ENCODE measurements at places on chromosomes 7 and 10.

- DNase-seq: peak; percentile 47
Observed at GRCh38 chr7:15602236-15602635, 40.4 kb upstream of the AGMO start.

DNA sequence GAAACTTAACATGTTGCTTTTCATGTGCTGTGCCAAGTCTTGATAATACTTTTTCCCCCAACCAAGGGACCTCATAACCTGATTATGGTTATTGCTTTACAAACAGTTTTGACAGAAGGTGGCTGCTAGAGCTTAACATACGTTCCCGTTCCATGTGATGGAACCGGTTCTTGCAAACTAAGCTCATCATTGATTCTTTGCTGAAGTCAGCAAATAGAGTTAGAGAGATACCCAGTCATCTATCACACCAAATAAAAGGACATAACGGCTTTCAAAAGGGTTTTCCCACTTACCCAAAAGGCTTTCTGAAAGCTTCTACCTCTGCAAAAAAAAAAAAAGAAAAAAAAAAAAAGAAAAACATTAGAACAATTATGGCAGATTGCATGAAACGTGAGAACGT lies 230.3 kb upstream of the MDFIC start:
- DNase-seq: no peak

DNA sequence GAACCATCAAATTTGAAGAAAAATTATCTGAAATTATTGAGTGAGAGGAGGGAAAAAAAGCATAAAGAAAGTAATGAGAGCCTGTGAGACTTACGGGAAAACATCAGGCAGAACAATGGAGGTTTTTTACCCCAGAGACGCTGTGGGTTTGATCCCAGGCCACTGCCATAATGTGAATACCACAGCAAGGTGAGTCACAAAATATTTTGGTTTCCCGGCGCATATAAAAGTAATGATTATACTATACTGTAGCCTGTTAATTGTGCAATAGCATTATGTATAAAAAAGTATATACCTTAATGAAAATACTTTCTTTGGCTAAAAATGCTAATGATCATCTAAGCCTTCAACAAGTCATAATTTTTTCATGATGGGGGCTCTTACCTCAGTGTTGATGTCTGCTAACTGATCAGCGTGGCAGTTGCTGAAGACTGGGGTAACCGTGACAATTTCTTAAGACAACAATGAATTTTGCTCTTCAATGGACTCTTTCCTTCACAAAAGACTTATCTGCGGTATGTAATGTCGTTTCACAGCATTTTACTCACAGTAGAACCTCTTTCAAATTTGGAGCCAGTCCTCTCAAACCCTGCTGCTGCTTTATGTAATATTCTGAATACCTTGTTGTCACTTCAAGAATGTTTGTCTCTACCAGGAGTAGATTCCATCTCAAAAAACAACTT lies 97.0 kb upstream of the FAM20C start:
- no peak for DNase-seq

GRCh38 chr7:153413540-153414287 lies 638.5 kb upstream of the DPP6 start:
- DNase-seq: no peak

DNA sequence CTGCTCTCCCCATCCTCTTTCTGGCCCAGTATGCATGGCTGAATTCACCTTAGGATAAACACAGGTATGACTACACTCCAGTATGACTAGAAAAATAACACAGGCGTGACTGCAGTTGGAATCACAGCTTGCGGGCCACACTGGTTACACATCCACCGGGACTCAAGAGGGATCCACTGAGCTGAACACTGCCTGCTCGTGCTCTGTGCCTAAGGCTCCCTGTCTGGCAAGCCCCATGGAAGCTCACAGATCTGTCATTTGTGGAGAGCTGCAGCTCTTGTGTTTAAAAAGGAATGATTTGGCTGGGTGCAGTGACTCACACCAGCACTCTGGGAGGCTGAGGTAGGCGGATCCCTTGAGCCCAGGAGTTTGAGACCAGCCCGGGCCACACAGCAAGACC lies 26.8 kb downstream of the VOPP1 start:
- no peak for DNase-seq

DNA sequence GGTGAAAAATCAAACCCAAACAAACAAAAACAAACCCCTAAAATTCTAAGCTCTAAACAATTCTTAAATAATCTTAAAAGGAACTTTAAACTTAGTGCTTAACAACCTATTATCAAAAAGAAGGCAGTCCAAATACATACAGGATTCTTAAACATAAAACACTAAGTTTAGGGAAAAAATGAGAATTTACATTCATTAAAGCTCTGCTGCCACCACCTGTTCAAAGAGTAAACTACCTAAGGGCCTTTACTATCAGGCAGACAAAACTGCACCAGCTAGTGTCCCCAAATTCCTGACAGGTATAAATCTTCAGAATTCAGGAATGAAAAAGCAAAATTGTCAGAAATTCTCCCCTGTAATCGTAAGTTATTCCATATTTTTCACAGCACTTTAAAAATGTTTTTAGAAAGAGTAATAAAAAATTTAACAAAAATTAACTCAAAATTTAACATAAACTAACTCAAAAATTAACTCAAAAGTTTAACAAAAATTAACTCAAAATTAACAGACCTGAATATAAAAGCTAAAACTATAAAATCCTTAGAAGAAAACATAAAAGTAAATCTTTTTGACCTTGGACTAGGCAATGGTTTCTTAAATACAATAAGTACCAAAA lies 55.1 kb downstream of the PDZD8 start:
- no peak for DNase-seq

DNA sequence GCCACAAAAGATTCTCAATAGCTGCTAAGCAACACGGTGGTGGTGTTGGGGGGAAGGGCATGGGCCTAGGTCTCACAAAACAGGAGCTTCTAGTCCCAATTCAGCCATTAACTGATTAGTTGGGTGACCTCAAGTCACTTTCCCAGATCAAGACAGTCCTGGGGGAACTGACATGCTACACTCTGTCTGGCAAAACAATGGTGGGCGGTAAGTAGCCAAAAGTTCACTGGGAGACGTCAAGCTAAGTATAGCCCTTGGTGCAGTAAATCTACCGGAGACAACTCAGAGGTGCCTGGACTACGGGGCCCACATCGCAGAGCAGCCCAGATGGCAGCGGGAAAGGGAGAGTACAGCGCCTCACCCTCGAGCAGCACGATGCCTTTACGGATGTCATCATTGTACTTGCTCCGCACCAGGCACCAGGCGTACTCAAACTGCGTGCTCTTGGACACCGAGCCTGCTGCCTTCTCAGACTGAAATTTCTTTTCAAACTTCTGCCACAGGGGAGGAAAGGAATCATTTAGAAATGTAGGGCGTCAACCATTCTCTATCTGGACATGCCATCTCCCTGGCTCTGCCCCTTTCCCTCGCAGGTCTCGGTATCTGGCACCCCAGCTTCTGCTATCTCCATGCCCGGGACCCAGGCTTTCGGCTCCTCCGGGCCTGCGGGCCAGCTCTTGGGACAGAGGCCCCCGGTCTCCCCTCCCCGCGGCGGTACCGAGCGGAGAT lies 1.1 kb downstream of the FIS1 start:
- DNase-seq: no peak

DNA sequence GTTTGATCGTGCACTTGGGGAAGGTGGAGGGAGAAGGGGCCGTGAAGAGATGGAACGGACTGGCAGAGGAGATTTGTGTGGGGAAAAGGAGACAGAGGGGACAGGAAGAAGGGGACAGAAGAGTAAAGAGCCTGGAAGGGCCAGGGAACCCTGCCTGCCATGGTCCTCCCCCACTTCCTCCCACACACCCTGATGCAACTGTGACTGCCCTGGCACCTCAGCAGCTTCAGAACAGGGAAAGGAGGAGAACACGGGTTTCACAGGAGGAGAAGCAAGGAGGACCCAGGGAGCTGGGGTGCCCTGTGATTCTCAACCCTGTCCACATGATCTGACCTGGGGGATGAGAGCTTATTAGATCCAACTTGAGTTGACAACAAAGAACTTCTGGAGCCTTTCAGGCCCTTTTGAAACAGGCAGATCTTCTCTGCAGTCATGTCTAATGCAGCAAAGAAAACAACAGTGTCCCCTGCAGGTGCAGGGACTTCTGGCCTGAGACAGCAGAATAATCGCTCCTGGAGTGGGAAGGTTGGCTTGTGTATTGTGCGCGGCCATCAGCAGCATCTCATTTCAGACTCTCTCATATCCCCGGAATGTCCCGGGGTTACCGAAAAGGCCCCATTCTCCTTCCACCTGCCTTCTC lies 421.6 kb downstream of the PAXIP1 start:
- no peak for DNase-seq

DNA sequence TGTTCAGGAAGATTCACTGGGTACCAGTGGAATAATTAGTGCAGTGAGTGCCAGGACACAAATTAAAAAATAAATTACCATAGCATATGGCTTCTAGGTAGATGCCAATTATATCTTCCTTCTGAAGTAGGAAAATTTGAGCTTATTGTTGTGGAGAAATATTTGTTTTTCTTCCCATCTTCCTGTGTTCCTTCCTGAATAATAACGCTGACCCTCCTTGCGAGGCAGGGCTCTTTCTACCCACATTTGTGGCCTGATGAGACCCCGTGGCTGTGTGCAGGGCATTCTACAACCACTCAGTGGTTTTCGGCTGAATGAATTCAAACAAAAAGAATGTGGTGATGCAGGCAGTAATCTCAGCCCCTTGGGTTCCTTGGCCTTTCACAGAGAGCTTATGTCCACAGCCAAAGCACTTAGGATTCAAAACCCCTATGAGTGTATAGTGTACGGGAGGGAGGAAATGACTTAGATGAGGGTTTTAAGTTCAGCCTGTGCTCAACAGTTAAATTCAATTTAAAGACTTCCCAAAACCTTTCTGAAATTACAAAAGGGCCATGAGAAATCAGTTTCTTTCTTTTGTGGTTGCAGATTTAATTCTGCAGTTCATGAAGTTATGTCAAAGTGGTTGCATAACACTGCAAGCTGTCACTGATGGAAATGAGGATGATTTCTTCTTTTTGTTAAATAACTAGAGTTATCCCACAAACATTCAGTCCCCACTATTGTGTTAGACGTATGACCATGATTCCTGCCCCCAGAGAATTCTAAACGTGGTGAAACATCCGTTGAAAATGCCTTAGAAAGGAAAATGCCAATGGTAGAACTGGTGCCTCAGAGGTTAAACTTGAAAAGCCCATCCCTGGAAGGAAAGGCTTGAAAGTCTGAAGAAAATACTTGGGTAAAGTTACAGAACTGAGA lies 255.3 kb downstream of the FZD1 start:
- DNase-seq: no peak

DNA sequence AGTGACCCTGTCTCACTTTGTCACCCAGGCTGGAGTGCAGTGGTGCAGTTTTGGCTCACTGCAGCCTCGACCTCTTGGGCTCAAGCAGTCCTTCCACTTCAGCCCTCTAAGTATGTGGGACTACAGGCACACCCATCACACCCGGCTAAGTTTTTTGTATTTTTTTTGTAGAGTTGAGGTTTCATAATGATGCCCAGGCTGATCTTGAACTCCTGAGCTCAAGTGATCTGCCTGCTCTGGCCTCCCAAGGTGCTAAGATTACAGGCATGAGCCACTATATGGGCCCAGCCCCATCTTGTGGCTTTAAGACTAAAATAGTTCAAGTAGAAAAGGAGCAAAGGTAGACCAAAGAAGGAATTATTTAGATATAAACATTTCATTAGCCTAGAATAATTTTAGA lies 65.5 kb downstream of the MLLT10 start:
- DNase-seq: no peak

- peak; percentile 9 for DNase-seq
Observed at GRCh38 chr10:97791824-97792721, 20.3 kb upstream of the SFRP5 start.

- no peak for DNase-seq
Observed at GRCh38 chr10:59625721-59626522, 83.7 kb downstream of the SLC16A9 start.

GRCh38 chr10:27072436-27073114 lies 27.7 kb downstream of the ANKRD26 start:
- no peak for DNase-seq

DNA sequence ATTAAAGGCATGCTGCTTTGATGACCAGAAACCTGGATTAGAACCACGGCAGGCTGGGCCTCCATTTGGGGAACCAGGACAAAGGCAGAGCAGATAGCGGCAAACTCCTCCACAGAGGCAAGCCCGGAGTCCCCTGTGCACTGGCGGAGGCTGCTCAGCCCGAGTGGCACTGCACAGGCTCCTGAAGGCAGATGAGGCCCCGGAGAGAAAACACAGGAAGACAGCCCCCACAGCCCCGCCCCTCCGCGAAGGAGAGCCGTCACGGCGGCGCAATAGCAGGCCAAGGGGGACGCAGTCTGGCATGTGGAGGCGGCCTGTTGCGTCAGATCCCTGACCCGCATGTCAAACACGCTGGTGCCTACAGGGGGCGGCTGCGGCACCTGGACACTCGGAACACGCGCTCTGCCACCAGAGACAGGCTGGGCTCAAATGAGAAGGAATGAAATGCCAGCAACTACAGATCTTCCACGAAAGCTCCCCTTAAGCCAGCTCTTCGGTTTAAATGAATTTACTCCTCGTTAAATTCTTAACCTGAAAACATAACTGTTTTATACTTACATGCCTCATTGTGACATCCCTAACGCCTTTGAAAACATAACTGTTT lies 128.5 kb downstream of the MAD1L1 start:
- no peak for DNase-seq

DNA sequence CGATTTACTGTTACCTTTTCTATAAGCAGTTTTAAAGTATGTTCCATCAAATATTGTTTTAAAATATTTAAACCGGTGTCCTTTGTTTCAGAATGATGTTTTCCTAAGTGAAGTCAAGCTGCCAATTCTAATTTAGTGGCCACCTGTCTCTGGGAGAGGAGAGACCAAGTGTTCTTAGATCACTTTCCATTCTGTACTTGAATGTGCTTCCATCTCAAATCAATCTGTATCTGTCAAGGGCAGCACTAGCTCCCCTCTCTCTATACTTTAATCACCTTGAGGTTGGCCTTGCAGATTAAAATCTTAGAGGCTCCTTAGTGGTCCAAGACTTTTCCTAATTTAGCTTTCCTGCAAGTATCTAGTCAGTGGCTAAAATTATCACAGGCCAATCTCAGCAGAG lies 49.6 kb downstream of the LGI1 start:
- DNase-seq: no peak

DNA sequence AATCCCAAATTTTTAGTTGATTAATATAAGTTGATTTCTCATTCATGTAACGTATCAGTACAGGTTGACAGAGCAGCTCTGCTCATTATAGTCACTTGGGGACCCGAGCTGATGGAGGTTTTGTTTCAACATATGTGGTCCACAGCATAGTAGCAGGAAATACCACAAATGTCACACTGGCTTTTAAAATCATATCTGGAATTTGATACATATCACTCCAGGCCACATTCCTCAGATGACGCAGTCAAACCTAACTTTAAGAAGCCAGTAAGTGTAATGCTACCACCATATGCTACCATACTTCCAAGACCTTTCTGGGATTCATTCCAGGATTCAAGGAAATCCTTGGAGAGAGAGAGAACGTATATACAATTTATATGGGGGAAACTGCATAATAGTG lies 156.3 kb downstream of the PHF14 start:
- peak; percentile 72 for DNase-seq

DNA sequence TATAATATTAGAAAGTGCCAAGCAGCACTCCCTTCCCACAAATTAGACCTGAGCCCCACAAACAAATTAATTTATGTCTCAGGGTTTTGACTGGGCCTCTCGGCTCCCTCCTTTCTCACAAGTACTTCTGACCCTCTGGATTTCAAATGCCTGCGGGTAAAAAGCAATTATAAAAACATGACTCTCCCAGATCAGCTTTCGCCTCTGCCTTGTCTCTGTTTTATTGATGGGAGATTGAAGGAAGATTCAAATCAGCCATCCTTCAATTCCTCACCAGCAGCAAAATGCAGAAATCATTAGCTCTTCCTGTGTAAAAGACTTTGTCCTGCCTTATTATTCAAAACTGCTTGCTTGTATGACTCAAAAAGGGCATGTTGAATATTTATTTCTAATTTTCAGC lies 453.7 kb upstream of the MKI67 start:
- no peak for DNase-seq
